AG20443 (cell line): ENCODE measurements at places on chromosomes 5 and 9.

DNA sequence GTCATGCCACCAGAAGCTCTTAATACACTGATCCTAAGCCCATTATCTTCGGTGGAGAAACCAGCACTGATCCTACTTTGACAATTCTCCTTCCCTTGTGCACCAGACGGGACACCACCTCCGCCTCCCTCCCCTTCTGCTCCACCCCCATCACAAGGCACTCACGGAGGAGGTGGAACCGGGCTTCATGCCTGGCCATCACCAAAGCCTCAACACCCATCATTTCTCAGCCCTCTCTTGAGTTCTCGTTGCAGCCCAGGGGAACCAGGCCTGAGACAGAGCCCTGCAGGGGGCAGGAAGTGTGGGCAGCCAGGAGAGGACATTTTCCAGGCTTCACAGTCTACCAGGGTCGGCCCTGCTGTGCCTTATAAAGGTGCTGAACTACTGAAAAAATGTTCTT lies 160.5 kb downstream of the GOLPH3 start:
- DNase-seq = no peak

- DNase-seq = no peak
Observed at GRCh38 chr9:20702570-20702969, 18.5 kb downstream of the FOCAD start.

DNA sequence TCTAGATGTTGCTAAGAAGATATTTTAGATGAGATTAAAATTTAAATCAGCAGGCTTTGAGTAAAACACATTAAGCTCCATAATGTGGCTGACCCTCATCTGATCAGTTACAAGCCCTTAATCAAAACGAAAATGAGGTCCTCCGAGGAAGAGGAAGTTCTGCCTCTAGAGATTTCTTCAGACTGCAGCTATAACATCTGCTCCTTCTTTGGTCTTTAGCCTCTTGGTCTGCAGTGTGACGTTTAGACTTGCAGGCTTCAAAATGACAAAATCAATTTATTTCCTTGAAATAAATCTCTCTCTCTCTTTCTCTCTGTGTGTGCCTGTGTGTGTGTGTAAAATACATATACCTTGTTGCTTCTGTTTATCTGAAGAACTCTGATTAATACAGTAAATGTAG lies 1429.8 kb upstream of the CDH9 start:
- no peak for DNase-seq

GRCh38 chr9:19171271-19171670 lies 44.0 kb upstream of the PLIN2 start:
- no peak for DNase-seq

- DNase-seq = no peak
Observed at GRCh38 chr9:32866273-32866672, 82.9 kb downstream of the TMEM215 start.
